Neural progenitor cell (in vitro differentiated cells): ENCODE measurements at places on chromosomes 12 and 14.
A peak's percentile ranks its signal among the peaks of the same experiment; 100 is the strongest.

DNA sequence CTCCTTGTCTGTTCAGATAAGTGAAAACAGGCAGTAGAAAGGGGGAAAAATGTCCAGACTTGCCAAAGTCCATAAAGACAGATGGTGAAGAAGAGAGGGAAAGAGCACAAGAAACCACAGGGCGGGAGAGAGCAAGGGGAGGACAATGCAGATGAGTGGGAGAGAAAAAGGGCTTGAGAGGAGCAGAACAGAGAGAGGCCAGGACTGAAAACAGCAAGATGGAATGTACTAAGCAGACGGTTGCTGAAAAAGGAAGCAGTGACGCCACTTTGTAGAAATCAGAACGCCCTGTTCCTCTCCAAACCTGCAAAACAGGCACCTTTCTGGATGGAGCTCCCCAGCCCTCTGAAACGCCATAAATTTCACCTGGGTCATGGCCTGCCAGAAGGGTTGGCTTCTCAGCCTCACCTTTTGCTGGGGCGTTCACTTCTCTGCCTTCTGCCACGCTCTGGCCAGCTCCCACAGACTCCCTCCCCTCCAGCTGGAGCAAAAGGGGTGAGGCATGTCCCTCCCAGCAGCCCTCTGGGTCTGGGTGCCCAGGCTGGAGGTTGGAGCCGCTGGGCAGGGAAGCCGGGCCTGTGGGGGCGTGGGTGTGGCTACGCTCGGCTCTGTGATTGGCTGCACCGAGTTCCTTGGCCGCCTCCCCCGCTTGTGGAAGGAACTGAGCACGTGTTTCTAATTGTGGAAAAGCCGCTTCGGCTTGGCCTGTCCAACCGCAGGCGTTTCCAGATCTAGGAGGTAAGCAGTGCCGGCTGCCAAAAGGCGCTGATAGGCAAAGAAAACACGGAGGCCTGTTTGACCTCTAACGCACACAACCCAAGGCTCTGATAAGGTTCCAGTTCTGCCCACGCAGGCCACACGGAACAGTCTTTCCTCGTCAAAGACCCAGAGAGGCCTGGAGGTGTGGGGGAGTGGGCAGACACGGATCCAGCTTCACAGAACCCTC, 29.3 kb downstream of the SLC7A8 start:
- peak; percentile 46 for DNase-seq

DNA sequence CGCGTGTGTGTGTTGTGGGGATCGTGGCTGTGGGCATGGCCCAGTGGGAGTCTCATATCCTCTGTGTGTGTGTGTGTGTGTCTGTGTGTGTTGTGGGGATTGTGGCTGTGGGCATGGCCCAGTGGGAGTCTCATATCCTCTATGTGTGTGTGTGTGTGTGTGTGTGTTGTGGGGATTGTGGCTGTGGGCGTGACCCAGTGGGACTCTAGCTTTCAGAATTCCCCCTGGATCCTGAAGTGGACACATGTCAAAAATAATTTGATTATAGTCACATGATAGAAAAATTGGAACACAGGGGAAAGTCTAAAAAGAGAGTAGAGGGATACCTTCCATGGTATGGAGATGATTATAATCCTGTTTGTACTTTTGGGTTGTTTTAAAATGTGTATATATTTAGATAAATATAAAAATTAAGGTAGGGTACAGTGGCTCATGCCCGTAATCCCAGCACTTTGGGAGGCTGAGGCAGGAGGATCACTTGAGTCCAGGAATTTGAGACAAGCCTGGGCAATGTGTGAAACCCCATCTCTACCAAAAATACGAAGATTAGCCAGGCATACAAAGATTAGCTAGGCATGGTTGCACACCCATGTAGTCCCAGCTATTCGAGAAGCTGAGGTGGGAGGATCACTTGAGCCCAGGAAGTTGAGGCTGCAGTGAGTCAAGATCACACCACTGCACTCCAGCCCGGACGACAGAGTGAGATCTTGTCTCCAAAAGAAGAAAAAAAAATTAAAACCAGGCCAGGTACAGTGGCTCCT, 11.0 kb downstream of the PAPLN start:
- no peak for DNase-seq

DNA sequence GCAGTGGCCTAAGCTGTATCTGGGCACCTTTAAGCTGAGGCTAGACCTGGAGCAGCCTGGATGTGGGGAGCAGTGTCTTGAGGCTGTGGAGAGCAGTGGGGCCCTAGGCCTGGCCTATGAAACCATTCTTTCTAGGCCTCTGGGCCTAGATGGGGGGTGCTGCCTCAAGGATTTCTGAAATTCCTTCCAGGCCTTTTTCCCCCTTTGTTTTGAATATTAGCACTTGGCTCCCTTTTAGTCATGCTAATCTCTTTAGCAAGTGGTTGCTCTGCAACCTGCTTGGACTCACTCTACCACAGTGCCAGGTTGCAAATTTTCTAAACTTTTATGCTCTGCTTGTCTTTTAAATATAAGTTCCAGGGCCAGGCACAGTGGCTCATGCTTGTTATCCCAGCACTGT, 41.6 kb upstream of the RFX4 start:
- DNase-seq, result no peak

DNA sequence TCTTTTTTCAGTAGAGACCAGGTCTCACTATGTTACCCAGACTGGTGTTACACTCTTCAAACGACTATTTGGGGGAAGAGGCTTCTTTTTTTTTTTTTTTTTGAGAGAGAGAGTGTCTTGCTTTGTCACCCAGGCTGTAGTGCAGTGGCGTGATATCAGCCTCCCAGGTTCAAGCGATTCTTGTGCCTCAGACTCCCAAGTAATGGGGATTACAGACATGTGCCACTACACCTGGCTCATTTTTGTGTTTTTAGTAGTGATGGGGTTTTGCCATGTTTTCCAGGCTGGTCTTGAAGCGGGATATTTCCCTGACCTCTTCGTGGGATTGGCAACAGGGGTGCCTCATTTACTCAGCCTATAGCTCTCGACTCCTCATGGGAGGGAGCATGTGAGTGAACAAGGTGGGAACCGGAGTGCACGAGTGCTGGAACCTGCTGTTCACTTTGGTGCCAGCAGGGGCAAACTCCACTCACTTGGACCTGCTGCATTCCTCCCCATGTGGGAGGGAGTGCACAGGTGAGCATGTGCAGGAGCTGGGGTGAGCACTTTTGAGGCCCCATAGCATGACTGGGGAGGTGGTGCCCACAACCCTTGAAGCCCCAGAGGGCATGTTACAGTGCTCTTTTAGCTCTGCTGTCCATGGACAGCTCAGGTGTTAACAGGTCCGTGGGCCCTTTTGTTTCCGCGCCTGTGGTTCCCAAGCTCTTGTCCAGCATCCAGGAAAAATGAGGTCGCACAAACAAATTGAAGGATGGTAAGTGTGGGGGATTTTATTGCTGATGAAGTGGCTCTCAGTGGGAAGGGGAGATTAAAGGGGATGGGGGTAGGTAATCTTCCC, 79.1 kb upstream of the HECTD1 start:
- peak; percentile 36 for DNase-seq

- DNase-seq, result no peak
Observed at GRCh38 chr14:97046967-97047366, 249.8 kb downstream of the VRK1 start.

- no peak for DNase-seq
Observed at GRCh38 chr14:77238996-77239395, 32.0 kb downstream of the NGB start.

DNA sequence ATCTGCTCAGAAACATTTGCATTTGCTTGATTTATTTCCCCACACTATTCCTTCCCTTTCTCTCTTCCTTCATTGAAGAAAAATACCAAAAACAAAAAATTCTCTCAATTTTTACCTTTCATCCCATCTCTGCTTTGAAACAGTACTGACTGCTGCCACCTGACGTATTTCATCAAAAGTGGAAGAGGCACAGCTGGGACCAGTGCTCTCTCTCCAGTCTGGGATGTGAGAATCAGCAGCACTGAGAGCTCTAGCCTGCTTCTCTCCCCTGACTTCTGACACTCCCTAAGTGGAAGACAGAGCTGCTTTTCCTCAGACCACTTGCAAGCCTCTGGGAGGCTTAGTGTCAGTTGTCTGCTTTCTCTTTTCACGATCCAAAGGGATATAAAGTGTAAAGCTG, 36.9 kb downstream of the TTLL5 start:
- no peak for DNase-seq

DNA sequence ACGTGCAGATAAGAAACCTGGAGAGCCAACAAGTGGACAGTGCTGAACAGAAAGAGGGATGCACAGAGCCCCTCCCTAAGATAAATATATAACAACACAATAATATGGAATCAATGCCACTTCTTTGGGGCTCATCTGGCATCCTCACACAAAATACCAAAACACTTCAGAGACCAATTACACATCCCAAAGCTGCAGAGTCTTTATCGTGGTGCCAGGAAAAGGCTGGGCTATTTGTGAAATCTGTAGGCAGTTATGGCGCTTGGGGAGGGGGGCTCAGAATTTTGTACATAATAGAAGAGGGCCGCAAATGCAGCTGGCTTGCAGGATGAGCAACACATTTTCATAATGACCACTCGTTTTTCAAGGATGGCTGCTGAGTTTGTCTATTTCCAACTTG, 160.4 kb upstream of the NOS1 start:
- no peak for DNase-seq

GRCh38 chr12:106774808-106775524, 484 bp downstream of the RIC8B start:
- no peak for DNase-seq

DNA sequence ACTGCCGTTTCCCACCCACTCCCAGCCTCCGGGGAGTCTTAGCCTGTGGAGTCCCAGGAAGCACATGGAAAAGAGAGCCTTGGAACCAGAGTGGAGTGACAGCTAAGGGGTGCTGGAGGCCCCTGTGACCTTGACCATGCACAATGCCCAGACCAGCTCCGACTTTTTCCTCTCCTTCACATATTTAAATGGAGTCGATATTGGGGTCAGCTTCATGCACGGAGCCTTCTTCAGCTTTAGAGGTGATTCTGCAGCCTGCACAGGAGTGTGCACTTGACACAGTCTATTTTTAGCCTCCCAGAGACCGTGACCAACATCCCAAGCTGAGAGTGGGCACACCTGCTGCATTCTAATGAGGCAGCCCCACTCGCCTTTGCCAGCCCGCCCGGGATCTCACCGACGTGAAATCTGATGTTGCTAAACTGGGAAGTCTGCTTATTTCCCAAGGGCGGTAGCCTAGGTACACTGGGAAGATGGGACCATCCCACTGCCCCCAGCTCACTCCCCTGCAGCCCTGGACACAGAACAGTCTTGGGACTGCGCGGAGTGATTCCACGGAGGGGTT, 47.5 kb downstream of the PRMT8 start:
- DNase-seq, result no peak

DNA sequence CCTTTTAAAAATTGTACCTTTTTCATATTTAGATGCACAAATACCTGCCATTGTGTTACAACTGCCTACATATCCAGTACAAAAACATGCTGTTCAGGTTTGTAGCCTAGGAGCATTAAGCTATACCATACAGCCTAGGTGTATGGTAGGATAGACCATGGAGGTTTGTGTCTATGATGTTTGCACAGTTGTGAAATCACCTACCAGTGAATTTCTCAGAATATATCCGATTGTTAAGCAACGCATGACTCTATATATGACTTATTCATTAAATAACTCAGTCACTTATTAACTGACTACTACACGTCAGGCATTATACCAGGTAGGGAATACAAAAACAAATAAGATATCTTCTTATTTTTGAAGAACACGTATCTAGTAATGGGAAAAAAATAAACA, 26.2 kb upstream of the ETNK1 start:
- no peak for DNase-seq

GRCh38 chr14:56774503-56774902, 35.8 kb downstream of the OTX2 start:
- DNase-seq, result peak; percentile 35

- DNase-seq, result no peak
Observed at GRCh38 chr12:100263131-100263530, 3.7 kb downstream of the DEPDC4 start.

- DNase-seq, result no peak
Observed at GRCh38 chr12:70007687-70008086, 182.7 kb downstream of the MYRFL start.

GRCh38 chr14:25943329-25943728, 654.5 kb downstream of the NOVA1 start:
- no peak for DNase-seq

DNA sequence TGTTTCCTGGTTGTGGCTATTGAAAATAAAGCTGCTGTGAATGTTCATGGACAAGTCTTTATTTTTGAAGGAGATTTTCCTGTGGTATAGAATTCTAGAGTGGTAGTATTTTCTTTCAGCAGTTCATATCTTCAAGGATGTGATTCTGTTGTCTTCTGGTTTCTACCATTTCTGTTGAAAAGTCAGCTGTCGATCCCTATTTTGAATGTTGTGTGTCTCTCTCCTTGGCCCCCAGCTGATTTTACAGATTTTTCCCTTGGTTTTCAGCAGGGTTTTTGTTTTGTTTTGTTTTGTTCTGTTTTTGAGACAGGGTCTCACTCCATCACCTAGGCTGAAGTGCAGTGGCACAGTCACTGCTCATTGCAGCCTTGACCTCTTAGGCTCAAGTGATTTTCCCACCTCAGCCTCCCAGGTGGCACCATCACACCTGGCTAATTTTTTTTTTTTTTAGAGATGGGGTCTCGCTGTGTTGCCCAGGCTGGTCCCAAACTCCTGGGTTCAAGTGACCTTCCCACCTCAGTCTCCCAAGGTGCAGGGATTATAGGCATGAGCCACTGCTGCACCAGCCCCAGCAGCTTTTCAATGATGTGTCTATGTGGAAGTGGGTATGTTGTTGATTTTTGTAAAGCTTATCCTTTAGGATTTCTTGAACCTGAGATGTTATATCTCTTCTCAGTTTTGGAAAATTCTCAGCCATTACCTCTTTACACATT, 28.1 kb downstream of the CFAP251 start:
- DNase-seq, result no peak

DNA sequence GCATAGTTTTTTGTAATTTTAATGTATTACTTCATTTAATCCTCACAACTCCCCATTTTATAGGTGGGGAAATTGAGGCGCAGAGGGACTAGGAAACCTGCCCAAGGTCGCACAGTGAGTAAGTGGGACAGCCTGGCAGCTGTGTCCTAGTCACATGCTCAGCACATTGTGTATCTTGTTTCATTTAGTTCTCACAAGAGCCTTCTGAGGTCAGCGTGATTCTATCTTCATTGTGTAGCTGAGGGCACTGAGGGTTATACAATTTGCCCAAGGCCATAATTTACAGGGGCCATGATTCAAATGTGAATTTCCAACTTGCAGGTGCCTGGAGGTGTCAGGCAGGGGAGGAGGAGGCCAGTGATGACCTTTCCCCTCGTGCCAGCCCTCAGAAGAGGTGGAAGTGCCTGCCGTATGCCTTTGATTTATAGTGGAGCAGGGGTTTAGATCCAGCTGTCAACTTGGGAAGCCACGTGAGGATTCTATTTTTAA, 30.3 kb upstream of the SMOC1 start:
- DNase-seq, result no peak

DNA sequence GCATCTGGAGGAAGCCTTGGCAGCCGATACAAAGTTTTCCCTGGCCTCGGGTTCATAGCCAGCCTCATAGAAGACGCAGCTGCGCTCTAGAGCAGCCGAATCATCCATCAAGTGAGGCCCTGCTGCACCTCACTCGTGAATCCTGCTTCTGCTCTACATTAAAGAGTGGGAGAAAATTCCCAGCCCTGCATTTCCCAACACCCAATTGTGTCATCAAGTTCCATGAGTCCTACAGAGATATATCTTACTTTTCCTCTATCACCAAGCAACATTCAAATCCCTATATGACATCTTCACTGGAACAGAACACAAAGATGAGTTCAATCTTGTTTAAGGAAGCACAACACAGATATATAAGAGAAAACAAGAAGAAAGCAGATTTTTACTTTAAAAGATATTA, 139.3 kb downstream of the TTC7B start:
- DNase-seq, result no peak

- DNase-seq, result no peak
Observed at GRCh38 chr12:51160814-51161459, 12.0 kb downstream of the TFCP2 start.
